ENCODE measurements at places on chromosomes 1 and 21.
A peak's percentile ranks its signal among the peaks of the same experiment; 100 is the strongest.

- DNase-seq = no peak
Measured at GRCh38 chr1:39509360-39510009, 18.0 kb downstream of the BMP8A start.

DNA sequence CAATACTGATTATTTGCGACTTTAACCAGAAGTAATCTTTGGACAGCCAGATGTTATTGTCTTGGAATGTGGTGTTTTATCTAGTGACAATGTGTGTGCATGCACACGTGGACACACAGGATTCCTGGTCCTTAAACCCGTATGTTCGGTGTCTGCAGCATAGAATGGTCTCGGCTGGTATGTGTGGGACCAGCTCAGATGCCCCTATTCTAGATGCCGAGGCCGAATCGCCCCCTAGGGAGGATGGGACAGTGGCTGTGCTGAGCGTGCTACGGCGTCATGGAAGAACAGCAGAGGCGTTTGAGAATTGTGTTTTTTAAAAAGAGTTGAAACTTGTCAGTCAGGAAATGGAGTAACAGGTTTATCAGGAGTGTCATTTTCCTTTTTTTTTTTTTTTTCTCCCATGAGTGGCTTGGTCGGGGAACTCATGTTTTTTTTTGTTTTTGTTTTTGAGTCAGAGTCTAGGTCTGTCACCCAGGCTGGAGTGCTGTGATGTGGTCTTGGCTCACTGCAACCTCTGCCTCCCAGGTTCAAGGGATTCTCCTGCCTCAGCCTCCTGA, 30.1 kb downstream of the SKI start:
- no peak for DNase-seq

- no peak for DNase-seq
Measured at GRCh38 chr1:69511426-69512192, 56.1 kb upstream of the LRRC7 start.

DNA sequence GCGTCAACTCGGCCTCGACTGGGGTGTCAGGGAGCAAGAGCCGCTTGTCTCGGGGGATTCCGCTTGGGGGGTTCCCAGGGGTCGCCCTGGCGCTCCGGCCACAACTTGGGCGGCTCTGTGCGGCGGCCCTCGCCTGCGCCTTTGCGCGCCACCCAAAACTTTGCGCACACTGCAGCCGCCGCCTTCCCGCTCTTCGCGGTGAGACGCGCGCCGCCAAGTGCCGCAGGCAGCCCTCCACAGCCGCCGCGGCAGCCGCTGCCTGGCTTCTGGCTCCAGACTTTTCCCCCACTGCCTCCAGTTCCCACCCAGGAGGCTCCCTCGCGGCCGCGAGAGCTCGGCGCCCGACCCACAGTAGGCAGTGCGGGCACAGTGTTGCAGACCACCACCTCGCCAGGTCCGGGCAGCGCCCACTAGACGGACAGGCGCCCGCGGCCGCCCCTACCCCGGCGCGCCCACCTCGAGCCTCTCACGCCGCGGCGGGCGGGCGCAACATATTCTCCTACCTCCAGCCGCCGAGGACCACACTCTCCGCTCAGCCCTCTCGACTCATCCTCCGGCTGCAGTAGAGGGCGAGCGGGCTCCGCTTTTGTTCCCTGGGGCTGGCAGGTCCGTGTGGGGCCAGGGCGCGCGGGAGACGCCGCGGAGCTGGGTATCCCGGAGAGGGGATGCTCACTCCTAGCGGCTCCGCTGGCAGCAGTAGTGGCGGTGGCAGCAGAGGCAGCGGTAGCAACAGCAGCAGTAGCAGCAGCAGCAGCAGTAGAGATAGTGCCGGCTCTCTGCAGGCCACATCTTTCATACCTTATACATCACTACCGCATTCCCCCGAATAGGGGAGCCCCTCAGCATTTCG, 296.6 kb downstream of the OMA1 start:
- DNase-seq = peak; percentile 3

DNA sequence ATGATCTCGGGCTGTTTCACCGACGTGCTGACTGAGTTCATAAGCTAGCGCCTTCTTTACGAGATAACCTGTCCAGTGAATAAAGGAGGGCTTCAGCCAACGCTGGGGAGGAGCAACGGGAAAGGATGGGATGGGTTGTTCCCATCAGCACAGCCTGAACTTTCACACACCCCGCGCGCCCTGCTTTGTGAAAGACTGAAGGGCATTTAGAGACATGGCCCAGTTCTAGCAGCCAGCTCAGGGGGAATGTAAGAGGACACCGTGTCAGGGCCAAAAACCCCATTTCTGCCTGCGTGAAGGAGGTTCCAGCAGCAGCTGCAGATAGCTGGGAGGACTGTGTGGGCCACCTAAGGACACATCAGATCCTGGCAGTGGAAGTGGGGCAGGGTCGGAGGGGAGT, 255.1 kb upstream of the RAB4A start:
- no peak for DNase-seq

GRCh38 chr1:75797273-75797588, 549 bp downstream of the MSH4 start:
- no peak for DNase-seq

GRCh38 chr1:12448746-12449177, 169.2 kb downstream of the DHRS3 start:
- no peak for DNase-seq

DNA sequence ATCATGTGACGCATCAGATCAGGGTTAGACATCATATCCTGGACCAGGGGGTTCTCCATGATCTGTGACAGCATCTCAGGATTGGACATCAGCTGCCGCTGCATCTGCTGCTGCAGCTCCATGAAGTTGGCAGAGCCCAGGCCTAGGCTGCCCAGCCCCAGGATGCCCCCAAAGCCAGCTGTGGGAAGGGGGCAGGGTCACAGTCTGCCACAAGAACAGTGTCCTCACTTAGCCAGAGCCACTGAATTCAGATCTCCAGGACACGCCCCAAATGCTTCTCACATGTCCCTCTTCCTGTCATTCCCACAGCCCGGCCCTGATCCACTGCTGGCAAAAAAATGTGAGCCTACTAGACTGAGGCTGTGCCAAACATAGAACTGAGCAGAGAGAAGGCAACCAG, 3.2 kb downstream of the UBQLN4 start:
- DNase-seq = no peak

GRCh38 chr1:189983166-189983890, 494.3 kb downstream of the BRINP3 start:
- DNase-seq = no peak

DNA sequence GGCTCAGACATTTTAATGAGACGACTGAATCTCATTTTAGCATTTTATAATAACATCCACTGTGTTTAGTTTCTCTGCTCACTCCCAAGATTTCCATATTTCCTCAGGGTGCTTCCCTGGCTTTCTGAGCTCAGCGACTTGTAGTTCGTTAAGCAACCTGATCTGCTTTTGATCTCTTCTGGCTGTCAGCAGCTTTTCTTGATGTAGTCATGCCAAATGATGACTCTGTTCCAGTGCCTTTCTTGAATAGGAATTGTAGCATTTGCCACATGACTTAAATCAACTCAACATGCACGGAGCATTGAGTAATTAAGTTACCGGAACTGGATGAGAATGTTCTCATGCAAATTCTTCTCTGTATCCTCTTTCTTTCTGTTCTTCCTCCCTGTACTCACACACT, 246.1 kb downstream of the FMN2 start:
- DNase-seq = no peak

GRCh38 chr1:230745071-230745470, 2.1 kb upstream of the CAPN9 start:
- DNase-seq = no peak

- DNase-seq = no peak
Measured at GRCh38 chr21:33019885-33020557, 5.7 kb upstream of the OLIG2 start.

GRCh38 chr1:8985915-8986813, 40.1 kb downstream of the SLC2A7 start:
- DNase-seq = no peak

- DNase-seq = no peak
Measured at GRCh38 chr1:115837740-115838421, 3.0 kb downstream of the NHLH2 start.

DNA sequence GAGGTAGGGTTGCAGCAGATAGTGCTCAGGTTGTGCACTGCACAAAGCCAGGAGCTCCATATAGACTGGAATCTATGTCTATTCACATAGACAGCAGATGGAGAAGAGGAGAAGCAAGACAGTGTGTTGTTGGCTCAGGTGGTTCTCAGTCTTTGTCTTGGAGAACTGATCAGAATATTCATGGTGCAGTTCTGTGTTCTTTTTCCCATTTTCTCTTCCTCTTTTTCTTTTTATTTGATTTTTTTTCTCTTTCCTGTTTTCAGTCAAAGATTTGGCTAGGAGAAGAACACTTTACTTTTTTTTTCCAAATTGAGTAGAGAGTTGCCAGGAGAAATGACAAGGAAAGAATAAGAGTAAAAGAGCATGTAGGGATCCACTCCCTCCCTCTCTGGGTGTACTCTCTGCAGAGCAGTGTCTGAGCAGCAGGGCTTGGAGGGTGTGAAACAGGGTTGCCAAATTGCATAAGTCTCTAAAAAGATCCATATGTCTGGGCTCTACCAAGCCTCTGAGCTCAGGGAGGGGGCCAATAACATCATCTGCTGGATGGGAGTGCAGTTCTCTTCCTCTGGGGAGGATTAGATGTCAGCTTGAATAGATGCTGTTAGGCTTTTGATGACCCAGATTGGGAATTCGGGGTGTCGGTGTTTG, 8.7 kb upstream of the CD34 start:
- DNase-seq = no peak

DNA sequence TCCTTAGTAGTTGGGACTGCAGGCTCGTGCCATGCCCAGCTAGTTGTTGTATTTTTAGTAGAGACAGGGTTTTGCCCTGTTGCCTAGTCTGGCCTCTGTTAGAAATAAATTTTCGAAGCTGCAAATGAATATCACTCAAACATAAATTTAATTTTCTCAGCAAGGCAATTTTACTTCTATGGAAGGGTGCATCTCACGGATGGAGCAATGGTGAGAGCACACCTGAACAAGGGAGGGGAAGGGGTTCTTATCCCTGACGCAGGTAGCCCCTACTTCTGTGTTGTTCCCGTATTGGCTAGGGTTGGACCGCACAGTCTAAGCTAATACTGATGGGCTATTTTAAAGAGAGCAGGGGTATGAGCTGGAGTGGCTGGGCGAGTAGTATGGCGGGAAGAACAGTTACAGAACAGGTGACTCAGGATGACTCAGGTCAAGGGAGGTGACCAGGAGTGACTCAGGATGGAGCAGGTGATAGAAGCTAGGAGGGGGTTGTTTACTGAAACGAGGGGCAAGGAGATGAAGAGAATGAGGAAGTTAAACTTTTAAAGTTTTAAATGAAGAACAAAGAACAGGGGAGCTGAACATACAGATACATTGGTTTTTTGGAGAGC, 7.5 kb downstream of the MDM4 start:
- DNase-seq = no peak

GRCh38 chr1:180975551-180975950, 47.1 kb downstream of the STX6 start:
- DNase-seq = no peak

DNA sequence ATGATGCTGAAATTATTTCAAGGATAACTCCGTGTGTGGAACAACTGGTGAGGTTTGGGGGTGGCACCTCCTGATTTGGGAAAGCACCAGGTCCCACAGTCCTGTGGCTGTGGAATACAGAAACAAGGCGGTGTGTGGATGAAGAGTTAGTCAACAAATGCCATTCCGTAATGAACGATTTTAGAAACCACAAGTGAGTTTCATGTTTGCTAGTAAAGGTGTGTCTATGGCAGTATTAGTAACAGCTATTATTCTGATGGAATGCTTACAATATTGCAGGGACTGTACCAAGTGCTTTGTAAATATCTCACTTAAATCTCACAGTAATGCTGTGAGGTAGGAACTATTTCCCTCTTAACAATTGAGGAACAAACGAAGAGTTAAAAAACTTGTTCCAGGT, 53.8 kb downstream of the B3GALNT2 start:
- DNase-seq = no peak

GRCh38 chr1:20187103-20187812, 940 bp upstream of the PLA2G2C start:
- no peak for DNase-seq

DNA sequence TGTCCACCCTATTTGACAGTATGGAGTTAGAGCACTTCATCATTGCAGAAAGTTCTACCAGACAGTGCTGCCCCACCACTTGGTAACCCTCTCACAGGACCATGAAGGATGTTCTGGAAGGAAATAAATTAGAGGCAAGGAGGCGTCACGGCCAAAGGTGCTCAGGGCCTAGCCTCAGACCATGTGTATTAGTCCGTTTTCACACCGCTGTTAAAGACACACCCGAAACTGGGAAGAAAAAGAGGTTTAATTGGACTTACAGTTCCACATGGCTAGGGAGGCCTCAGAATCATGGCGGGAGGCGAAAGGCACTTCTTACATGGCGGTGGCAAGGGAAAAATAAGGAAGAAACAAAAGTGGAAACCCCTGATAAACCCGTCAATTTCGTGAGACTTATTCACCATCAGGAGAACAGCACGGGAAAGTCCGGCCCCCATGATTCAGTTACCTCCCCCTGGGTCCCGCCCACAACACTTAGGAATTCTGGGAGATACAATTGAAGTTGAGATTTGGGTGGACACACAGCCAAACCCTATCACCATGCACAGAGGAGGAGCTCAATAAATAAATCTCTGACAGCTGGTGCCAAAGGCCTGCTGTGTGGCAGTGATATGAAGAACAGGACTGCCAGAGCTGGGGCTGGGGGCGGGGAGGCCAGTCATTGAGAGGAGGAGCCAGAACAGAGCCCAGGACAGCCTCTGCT, 75.8 kb downstream of the FHAD1 start:
- DNase-seq = no peak

DNA sequence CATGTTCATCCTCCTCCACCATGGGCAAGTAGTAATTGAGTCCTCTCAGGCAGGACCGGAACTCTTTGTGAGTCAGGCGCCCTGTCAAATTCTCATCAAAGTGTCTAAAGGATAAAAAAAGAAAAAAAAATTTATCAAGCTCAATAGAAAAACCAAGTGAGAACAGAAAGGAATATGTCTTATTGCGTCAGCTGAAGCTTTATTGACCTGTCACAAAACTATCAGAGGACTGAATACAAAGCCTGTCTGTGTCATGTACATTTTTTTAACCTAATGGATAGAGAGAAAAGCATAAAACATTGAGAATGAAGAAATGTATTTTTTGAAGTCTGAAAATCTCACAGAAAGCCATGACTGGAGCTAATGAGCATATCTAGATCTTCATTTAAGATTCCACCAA, 8.7 kb downstream of the OR10Z1 start:
- DNase-seq = no peak

DNA sequence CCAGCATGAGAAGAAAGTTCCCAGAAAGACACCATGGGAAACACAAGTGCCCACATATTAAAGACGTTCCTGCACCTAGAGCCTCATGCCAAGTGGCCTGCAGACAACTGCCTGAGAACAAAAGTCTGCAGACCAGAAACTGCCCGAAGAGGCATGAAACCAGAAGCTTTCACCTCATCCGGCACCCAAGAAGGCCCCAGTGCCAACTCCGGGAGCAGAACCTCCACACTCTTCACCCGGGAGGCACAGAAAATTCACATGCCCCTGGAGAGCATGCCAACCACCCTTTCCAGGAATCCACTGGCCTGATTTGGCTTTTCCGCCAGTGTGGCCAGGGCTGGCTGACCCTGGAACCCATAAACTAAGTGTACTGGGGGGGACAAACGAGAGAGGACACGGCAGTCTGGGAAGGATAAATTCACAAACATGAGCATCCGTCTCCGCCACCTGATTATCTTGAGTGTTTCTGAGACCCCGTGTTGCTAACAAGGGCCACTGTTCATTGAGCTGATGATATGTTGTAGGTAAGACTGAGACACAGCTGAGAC, 6.8 kb downstream of the TFF2 start:
- no peak for DNase-seq

- DNase-seq = no peak
Measured at GRCh38 chr1:4690951-4691675, 36.7 kb downstream of the AJAP1 start.

Data from stimulated activated CD4-positive, alpha-beta T cell treated with anti-CD3 and anti-CD28 coated beads, TNF-alpha, amount 100 ng/mL, for 48 hours (primary cell).